Hematopoietic multipotent progenitor cell (in vitro differentiated cells): ENCODE measurements at places on chromosomes 2 and 18. TPM values are rescaled to one million over a fixed set of nuclear protein-coding genes. Genes with fewer than 3 reads are reported as not detected.

- no peak for DNase-seq
These were observed 7.5 kb upstream of the CFAP221 start for GRCh38 chr2:119536707-119537106.

GRCh38 chr2:71801969-71802368, 345.7 kb downstream of the CYP26B1 start:
- no peak for DNase-seq

DLGAP1 gene
- 0.27 TPM for total RNA-seq

DNA sequence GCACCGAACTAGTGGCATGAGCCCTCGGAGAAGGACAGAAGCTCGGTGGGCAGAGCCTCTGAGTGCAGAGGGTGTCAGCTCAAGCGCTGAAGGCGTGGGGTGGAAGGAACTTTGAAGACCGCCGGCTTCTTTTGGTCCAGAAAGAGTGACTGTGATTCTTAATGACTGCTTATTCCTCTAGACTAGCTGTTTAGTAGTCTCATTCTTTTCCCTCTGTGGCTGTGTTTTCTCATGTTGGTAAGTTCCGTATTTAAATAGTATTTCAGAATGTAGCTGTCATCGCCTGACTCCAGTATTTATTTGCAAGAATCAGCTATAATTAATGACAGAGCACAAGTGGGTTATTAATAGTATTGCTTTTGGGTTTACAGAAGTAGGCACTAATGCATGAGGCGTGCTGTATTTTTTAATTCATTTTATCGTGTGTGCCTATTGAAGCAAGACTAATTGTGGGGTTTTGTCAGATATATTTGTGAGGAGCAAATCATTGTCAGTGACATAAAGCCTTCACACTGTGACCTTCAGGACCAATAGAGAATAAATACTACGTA, 80.8 kb upstream of the NFATC1 start:
- no peak for DNase-seq

DNA sequence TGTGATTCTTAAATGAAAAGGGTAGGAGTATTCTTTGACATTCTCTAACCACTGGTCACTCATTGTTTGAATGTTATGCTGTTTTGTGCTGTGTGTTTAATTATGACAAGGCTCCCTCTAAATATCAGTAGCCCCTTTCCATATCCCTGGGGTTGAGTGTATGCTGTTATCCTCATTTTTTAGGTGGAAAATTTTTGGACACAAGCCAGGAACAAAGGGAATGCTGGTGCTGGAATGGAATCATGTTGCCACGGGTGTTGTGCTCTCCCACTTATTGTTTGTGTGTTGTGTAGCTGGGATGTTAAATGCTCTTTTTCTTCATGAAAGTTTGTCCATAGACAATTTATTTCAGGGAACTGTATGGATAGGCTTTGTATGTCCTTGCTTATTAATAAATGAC, 43.3 kb downstream of the ZNF532 start:
- no peak for DNase-seq

- no peak for DNase-seq
These were observed 11.9 kb upstream of the IL1R1 start for GRCh38 chr2:102130647-102130991.

GRCh38 chr18:76133873-76134272, 361.2 kb downstream of the ZNF516 start:
- no peak for DNase-seq

- DNase-seq = no peak
These were observed 1026.4 kb downstream of the DSC3 start for GRCh38 chr18:30016179-30016578.

ANKRD39 gene
- total RNA-seq = 11.8 TPM

ANKRD30BL gene
- total RNA-seq = not detected

- no peak for DNase-seq
These were observed 35.4 kb upstream of the CCDC93 start for GRCh38 chr2:118049140-118049815.

DNA sequence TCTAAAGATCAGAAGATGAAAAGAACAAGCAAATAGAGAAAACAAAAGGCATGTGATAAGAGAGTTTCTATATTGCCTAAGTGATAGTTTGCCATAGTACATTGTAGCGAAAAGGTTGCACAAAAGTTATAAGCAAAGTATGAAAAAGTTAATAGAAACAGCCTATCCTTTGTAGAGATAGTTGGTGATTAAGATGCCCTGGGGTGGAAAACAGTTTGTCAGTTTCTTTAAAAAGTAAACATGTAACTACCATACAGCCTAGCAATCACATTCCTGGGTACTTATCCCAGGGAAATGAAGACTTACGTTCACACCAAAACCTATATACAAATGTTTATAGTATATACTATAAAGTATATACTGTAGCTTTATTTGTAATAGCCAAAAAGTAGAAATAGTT, 16.9 kb upstream of the DAPL1 start:
- no peak for DNase-seq

DNA sequence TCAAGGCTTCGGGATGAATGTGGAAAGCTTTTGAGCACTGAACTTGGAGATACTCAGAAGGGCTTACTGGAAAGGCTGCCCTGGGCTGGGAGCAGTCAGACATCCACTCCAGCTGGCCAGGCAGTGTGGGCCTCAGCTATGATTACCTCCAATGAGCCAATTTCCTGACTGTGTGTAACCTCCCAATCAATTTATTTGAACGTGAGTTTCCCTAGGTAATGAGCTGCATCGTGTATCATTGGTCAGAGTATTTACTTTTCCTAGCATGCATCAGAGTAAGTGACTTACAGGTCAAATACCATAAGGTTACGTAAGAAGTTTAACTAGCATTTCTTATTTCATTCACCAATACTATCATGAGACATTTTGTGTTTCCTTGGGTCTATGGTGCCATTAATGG, 11.0 kb upstream of the CTAGE1 start:
- no peak for DNase-seq

DNA sequence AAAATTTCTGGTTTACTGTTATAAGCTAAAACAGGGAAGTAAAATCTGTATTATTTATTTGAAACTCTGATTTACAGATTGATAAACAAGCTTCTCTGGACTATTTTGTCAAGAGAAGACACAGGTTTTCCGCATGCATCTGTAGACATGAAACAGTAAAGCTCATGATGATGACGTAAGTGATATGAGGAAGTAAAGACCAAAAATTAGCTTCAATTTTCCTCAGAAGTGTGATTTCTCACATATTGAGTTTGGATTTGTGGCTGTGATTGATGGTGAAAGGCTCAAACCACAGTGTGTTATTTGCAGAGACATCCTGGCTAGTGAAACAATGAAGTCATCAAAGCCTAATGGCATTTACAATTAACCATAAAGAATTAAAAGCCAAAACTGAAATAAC, 12.6 kb upstream of the LONRF2 start:
- DNase-seq = no peak

- no peak for DNase-seq
These were observed 70.0 kb downstream of the MBP start for GRCh38 chr18:77062518-77063003.

CD8B2 gene
- under 0.01 TPM for total RNA-seq

OTOF gene
- 0.27 TPM for total RNA-seq

GRCh38 chr2:175461839-175462238, 280.3 kb upstream of the ATP5MC3 start:
- no peak for DNase-seq

DNA sequence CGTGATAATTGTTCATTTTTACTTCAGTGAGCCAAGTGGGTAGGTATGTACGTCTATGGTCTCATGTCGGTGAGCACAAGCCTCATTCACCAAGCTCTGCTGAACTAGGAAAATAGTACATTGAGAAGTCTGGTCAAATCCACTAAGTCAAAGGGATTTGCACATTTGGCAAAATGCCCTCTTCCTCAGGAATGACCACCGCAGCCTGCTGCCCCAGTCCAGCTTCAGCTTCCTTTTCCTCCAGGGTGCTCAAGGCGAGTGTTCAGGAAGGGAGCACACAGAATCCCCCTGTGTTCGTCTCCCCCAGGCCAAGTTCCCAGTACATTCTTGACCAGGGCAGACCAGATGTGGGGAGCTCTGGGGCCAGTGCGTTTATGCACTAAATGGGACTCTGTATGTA, 23.0 kb downstream of the TCF7L1 start:
- no peak for DNase-seq

CYS1 gene
- not detected for total RNA-seq
